G401 (cell line): ENCODE measurements at places on chromosomes 1 and 21. TPM values are rescaled to one million over a fixed set of nuclear protein-coding genes. Genes with fewer than 3 reads are reported as not detected.

DNA sequence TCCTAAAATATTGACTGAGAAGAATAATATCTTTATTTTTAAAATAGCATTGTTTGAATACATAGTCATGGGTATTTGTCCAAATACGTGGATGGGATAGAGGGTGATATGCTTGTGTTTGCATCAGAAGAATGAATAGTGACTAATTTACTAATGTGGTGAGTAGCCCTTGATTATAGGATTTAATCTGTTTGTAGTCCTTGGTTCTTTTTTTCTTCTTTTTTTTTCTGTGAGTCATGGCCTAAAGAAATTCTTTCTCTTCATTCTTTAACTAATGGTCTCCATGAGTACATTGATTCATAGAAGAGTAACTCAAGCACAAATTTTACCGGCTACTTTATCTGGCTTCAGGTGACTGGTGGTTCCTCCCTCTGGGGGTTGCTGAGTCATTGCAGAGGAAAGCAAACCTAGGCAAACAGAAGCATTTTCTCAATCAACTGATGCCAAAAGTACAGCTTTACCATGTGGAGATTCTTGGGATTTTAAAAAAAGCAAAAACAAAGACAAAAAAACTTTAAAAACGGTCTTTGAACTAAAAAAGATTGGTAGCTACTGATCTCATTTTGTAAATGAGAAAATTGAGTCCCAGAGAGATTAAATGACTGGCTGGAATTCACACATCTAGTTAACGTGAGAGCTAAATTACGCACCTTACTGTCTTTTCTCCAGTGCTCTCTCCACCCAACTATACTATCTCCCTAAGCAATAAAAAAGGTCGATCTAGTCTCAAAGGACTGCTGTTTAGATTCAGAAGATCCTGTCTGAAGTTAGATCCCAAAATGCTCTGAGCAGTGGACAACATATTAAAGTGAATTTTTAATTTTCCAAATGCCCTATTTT, 40.5 kb downstream of the AK5 start:
- no peak for DNase-seq

DNA sequence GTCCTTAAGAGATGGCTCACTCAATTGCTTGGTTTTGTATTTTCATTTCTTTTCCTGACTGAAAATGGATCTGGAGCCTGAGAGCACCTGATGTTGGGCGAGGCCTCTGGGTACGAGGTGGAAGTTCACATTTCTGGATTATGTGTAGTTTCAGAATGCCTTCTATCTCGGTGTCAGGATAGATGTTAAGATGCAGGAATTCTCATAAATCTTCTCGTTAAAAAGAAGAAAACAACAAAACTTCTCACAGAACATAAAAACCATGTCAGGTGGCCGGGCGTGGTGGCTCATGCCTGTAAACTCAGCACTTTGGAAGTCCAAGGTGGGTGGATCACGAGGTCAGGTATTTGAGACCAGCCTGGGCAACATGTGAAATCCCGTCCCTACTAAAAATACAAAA, 101.8 kb downstream of the RHOU start:
- no peak for DNase-seq

DNA sequence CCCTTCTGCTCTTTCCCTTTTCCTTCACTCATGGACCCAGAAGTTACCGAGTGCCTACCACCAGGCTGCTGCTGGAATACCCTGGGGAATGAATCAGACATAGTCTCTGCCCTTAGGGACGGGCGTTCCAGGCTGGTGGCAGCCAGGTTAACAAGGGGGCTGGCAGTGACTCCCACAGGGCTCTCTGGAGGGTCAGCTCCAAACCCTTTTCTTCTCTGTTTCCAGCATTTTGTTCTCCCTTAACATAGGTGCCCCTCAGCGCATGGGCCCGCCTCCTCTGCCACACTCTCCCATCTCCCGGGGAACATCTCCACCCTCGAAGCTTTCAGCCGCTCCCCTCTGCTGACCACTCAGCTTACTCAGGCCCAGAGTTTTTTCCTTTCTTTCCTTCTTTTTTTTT, 62.9 kb upstream of the LRP8 start:
- no peak for DNase-seq

DNA sequence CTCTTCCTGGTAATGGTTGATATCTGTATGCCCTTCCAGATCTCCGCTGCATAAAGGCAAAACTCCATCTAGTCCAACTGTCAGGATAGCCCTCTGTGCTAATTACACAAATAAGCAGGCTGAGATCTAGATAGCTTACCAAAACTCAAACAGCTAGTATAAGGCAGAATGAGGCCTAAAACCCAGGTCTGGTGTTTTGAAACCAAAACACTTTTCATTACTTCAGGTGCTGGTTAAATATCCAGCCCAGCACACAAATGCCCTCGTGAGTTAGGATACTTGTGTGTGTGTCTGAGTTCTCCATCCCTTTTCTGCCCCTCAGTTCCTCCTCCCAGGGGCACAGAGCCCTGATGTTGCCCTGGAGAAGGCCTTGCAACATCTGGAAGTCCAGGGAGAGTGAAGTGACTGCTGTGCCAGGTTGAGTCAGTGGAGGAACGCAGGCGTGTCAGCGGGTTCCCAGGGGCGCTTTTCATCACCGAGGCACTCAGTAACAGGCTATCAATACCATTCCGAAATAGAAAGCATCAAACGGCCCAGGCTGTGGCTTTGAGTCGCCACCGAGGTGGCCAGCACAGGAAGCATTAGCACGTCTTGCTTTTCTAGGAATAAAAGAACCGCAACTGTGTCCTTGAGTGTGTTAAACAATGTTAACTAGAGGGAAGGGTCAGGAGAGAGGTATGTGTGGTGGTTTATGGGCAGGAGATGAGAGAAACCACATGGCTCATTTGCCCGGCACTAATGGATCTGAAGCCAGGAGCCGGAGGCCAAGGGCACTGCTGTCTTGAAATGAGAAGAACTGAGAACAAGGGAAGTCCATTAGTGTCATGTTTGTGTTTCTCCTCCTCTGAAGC, 90.7 kb upstream of the WLS start:
- no peak for DNase-seq

DNA sequence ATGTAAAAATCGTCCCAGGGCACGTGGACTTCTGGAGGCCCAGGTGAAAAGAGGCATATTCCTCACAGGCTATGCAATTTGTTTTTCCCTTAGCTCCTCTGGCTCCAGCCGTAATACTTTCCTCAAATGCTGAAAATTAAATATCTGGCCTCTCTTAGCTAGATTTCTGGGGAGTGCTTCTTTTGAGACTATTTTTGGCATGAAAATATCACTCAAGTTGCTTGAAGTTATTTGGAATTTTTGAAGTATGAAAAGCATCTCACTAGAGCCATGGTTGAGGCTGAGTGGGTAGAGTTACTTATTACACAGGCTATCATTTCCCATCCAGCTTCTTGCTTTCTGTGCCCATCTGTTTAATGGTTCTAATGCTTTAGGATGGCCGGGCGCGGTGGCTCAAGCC, 59.7 kb downstream of the MYOM3 start:
- DNase-seq = no peak

GRCh38 chr21:18273400-18273799, 28.8 kb downstream of the CHODL start:
- no peak for DNase-seq

The DNAJC8 gene
- 195 and 220 TPM in 2 replicates for total RNA-seq

GRCh38 chr1:155326631-155327037, 5.9 kb downstream of the RUSC1 start:
- no peak for DNase-seq

The FCRL5 gene
- not detected in 2 replicates for total RNA-seq

- no peak for DNase-seq
Observed at GRCh38 chr1:238738892-238739291, 647.5 kb upstream of the CHRM3 start.

The HECTD3 gene
- 10.9 and 18.5 TPM in 2 replicates for total RNA-seq

DNA sequence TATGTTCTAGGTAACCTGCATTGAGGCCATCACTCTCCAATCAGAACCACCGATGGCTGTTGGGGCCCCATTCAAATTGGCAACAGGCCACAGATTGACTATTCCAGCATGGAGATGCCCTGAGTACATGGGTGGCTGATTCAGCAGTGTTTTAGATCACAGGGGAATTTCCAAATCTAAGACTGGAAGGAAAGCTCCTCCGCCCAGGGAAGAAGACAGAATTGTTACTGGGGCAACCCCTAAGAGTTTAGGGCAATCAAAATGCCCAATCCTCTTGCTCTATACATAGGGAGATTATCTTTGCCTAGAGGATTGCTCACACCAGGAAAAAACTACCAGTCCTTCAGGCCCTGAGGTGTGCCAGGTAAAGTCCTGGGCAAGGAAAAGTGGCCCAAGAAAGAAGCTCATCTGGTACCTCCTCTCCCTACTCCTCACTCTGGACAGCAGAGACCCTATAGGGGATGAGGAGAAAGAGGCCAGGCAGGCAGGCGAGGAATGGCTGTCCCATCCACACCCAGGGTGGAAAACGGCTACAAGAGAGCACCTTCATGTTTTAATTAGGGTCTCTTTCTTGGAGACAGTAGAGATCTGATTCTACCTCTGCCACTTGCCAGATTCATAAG, 5.8 kb downstream of the S100A8 start:
- DNase-seq = no peak

The KCNJ9 gene
- not detected in 2 replicates for total RNA-seq

DNA sequence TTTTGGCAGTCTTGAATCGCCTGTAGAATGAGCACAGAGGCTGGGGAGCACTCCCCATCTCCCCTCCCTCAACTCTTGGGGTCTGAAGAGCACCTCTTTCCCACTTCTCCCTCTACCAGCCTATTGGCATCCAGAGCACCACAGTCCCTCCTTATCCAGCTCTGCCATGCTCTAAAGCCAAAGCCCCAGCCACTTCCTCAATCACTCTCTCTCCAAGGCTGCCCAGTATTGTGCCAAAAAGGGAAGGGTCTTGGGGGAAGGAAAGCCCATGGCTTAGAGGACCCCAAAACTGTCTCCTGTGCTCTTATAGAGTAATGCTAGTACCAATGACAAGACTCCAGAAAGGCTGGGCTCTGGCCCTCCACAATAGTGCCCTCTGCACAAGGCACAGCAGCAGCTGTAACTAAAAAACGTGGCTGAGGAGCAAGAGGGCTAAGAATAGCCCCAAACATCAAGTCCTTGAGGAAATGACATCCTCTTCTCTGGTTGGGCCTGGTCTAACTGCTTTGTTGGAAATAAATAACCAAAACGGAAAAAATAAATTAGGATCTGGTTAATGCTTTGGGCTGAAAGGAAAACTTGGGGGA, 28.4 kb downstream of the SLC27A3 start:
- DNase-seq = no peak

The GPR52 gene
- not detected in 2 replicates for total RNA-seq

The CIART gene
- 9.5 and 11.7 TPM in 2 replicates for total RNA-seq

DNA sequence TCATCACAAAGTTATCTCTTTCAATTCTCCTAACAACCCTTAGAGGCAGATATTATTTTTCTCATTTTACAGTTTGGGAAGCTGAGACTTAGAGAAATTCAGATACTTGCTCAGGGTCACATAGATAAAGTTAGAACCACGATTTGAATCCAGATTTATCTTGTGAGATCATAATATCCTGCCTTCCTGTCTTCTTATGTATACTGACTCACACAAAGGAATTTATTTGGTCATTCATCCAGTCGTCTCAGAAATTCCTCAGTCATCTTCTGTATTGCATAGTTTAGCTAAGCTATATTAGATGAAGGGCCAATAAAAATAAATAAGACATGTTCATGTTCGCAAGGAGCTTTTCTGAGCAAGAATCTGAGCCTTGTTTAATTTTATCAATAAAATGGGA, 35.8 kb upstream of the RUNX1 start:
- no peak for DNase-seq

DNA sequence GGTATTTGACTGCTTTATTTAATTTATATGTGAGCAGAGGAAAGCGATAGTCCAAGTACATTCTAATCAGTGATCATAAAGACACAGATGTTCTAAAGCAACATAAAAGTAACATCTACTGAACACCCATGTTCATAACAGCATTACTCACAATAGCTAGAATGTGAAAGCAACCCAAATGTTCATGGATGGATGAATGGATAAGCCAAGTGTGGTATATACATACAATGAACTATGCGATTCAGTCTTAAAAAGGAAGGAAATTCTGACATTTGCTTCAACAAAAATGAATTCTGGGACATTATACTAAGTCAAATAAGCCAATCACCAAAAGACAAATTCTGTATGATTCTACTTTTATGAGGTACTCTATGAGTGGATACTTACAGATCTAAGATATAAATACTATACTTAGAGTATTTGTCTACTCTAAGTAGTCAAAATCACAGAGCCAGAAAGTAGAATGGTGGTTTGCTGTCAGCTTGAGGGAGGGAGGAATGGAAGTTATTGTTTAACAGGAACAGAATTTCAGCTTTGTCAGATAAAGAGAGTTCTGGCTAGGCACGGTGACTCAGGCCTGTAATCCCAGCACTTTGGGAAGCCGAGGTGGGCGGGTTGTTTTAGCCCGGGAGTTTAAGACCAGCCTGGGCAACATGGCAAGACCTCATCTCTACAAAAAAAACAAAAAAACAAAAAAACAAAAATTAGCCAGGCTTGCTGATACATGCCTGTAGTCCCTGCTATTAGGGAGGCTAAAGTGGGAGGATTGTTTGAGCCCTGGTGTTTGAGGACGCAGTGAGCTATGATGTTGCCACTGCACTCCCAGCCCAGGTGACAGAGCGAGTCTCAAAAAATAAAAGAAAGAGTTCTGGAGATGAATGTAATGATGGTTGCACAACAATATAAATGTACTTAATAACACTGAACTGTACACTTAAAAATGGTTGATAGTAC, 79.7 kb upstream of the ARHGAP29 start:
- no peak for DNase-seq

GRCh38 chr21:41367301-41367944, 5.6 kb downstream of the MX2 start:
- no peak for DNase-seq

- DNase-seq = peak; percentile 76
Observed at GRCh38 chr1:7727809-7728471, 43.2 kb upstream of the VAMP3 start.

The ATAD3B gene
- 73.1 and 102 TPM in 2 replicates for total RNA-seq

The THEMIS2 gene
- total RNA-seq = 2.6 and 3.9 TPM in 2 replicates

DNA sequence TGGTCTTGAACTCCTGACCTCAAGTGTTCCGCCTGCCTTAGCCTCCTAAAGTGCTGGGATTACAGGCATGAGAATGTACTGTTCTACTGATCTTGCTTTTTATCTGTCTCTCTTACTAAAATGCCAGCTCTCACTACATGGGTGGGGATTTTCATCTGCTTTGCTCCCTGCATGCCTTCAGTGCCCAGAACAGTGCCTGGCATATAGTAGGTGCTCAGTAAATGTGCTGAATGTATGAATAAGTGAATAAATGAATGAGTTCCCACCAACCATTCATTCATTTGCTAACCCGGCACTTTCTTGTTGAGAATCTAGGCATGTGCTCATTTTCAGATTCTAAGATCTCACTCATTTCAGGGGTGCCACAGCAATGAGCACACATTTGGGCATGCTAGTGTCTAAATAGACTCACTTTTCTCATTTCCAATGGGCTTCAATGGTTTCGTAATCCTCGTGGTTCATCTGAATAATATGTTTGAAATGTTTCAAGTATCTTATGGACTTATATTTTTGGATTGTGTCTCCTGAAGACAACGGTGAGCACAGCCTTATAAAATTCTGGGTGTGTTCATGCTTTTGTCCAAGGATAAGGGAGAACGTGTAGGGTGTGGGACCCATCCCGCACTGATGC, 7.6 kb downstream of the DHRS3 start:
- no peak for DNase-seq

The AGT gene
- not detected in 2 replicates for total RNA-seq

The C1orf210 gene
- not detected in 2 replicates for total RNA-seq

The BNIPL gene
- not detected in 2 replicates for total RNA-seq

- peak; percentile 92 for DNase-seq
Observed at GRCh38 chr1:15046487-15047165, 106.9 kb upstream of the TMEM51 start.

The RASSF5 gene
- total RNA-seq = 0.68 TPM in 1 of 2 replicates, not detected in the other

The FMO3 gene
- total RNA-seq = 0.12 TPM in 1 of 2 replicates, not detected in the other

- no peak for DNase-seq
Observed at GRCh38 chr1:28074892-28075511, 13.4 kb downstream of the EYA3 start.
